ENCODE measurements at places on chromosomes 2 and 18.

DNA sequence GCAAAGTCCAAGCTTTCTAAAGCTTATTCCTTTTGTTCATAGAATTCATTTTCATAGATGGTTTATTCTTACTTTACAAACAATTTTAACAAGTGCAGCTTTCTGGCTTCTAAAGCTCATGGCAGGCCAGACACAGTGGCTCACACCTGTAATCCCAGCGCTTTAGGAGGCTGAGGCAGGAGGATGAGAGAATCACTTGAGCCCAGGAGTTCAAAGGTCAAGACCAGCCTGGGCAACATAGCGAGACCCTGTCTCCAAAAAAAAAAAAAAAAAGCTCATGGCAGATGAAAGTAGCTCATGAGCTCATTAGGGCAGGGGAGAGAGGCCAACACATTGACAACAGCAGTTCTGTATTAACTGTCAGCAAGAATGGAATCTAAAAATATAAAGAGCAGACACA lies 28.1 kb upstream of the NPC1 start:
- no peak for DNase-seq

- DNase-seq, result no peak
Observed at GRCh38 chr2:203177361-203177760, 61.5 kb upstream of the CYP20A1 start.

- no peak for DNase-seq
Observed at GRCh38 chr2:174035981-174036742, 71.0 kb upstream of the SP3 start.

DNA sequence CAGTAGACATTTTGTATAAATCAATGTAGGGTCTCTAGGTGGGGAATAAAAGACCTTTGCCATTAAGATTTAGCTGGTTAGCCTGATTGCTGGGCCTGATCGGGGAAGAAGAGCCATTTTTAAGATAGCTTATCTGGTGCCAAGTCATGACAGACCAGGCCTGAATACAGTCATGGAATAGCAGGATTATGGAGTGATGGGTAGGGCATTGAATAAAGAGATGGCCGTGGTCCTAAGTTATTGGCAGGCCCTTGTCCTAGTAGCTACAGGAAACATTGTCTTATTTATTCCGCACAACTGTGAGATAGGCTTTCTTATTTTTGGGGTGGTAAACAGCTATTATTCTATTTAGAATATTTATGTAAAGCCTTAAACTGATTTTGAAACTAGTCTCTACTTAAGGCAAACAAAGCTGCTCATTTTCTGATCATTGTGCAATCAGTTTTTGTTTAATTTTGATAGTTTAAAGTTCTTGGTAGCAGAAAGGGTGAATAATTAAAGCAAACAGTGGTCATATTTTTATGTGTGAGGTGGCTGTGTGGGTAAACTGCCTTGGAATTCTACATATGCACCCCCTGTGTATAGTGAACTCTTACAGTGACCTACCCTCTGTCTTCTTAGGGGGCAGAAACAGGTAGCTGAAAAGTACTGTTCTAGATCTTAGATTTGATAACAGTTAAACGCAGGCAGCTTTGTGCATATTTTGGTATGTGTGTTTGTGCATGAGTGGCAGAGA lies 22.6 kb downstream of the ZNF236 start:
- DNase-seq, result no peak

DNA sequence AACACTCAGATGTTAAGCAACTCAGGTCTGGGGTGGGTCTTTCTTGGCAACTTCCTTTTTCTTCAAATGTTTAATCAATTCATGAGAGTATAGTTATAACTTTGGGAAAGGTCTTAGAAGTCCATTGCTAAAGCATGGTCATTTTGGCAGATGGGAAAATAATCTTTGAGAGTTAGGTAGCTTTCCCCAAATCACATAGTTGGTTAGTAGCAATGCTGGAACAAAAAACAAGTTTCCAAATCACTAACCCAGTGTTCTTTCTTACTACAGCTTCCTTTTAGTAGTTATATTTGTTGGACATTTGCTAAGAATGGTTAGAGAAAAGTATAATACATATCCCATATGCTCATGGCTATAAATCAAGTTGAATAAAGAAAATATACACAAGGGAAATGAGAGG lies 185.2 kb upstream of the SLC14A2 start:
- DNase-seq, result no peak

DNA sequence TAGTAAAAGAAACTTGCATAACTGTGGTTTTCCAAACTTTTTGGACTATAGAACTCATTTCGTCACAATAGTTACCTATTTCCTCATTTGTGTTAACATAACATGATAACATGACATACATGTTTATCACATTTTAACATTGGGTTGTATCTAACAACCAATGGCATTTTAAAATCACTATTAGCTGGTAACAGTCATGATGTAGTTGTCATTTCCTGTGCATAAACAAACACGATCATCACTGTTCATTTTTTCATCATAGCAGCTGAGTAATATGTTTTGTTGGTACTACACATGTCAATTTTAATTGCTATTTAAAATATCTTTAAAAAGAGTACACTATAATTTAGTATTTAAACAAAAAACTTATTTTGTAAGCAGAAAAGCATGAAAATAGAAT lies 402.4 kb downstream of the SATB2 start:
- no peak for DNase-seq

DNA sequence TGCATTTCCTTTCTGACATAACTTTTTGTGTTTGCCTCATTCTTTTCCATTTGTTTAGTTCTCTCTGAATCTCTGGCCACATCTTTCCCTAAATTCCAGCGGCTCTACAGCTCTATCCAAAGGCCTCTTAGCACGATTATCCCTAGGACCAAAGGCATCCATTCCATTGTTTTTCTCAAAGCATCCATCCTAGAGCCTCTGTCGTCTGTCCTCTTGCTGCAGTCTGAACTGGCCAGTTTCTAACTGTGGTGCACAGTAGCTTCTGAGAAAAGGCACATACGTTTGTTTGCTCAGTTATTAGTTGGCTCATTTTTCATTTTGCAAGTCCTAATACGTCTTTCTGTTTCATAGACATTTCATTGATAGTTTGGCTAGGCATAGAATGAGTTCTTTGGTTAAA lies 45.7 kb upstream of the TCF7L1 start:
- no peak for DNase-seq

DNA sequence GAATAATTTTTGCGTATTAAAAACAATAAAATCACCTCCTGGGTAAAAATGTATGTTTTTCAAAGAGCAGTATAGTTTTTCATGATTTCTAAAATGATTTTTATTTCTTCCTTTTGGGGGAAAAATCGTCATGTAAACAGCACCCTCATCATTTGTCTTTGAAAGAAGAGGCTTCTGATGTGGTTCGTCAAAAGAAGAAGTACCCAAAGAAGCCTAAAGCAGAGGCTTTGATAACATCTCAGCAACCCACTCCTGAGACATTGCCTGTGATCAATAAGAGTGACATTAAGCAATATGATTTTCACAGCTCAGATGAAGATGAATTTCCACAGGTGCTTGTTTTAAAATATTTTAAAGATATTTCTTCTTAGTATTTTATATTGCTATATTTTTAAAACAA lies 110.2 kb upstream of the KIF5C start:
- no peak for DNase-seq

GRCh38 chr2:12416600-12416999 lies 300.1 kb upstream of the TRIB2 start:
- DNase-seq, result peak; percentile 50

DNA sequence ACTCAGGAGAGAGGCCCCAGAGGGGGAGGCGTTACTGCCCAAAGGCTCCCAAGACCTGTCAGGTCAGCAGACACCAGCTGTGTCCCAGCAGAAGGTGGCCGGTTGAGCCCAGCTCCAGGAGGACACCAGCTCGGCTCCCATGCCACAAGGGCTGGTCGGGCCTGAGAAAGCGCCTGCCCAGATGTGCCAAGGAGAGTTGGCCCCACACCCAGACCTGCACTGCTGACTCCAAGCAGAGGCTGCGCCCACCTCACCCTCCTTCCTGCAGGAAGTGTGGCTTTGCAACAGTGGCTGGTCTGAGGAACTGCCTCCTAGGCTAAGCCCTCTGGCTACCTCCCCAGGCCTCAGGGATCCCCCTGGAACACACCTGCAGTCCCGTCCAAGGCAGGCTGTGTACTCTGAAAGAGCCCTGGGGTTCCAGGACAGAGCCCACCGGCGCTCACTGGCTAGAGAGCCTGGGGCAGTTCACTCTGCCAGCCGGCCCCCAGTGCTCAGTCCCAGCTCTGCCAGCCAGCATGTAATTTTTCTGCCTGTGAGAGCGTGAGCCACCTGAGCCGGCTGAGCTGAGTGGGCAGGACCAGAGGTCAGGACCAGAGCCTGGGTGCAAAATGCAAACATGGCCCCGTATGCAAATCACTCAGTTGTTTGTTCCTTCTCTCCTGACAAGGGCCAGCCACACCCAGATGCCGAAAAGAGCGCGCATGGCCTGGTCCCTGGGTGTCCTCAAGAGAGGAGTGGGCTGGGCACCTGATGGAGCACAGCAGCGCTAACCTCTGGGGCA lies 36.9 kb upstream of the PTMA start:
- DNase-seq, result no peak

GRCh38 chr2:224022486-224022885 lies 16.6 kb downstream of the SERPINE2 start:
- no peak for DNase-seq

- DNase-seq, result no peak
Observed at GRCh38 chr2:18527326-18527725, 33.1 kb downstream of the RDH14 start.

DNA sequence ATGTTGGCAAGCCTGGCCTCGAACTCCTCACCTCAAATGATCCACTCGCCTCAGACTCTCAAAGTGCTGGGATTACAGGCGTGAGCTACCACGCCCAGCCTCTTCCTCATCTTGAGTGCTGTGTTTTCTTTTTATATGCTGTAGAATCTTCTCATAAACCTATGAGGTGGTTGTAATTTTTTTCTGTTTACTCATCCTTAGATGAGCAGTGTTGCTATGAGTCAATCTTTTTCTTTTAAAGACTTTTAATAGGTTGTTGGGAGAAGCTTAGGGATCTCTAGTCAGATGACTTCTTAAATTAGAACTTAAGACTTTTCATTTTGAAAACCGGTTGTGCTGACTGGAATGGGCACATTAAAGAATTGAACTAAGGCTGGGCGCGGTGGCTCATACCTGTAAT lies 8.7 kb upstream of the AAK1 start:
- peak; percentile 79 for DNase-seq

GRCh38 chr18:9526458-9526857 lies 51.1 kb downstream of the RALBP1 start:
- DNase-seq, result no peak

DNA sequence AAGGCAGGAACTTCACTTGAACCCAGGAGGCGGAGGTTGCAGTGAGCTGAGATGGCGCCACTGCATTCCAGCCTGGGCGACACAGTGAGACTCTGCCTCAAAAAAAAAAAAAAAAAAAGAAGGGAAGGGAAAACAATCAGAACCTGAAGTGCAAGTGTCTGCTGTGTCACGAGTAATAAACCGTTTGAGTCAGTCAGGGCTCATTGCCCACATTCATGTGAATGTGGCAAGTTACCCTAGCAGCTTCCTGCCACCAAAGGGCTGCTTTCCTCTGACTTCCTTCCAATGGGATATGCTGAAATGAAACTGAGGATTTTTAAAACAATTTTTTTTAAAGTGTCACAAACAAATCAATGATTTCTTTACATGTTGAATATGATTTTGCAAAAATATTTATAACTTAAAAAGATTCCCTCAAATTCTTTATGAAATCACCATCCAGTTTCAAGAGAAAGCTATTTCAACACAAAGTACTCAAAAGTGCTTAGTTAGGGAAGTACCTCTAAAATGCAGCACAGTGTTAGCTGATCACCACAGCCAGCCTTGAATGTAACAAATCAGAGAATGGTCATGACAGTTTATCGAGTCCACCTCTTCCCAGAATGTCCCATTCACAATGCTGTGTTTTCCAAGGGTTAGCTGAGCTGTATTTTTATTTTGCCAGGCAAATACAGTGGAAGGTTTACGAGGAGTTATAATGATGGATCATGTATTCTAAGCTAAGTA lies 36.4 kb downstream of the WDSUB1 start:
- DNase-seq, result peak; percentile 34

DNA sequence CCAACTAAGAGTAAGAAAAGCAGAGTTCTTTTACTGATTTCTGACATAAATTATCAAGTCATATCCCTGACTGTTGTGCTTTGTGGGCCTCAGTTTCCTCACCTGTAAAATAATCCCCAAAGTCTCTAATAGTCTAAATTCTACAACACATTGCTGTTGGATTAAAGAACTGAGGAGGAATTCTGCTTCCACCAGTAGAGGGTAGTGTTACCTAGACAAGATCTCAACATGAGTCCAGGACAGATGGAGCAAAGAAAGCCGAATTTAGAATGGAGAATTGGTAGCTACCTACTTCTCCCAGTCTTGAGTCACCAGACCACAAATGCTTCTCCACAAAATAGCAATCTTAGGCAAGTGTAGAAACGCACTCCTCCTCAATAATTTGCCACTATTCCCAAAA lies 462.5 kb upstream of the FSHR start:
- no peak for DNase-seq

DNA sequence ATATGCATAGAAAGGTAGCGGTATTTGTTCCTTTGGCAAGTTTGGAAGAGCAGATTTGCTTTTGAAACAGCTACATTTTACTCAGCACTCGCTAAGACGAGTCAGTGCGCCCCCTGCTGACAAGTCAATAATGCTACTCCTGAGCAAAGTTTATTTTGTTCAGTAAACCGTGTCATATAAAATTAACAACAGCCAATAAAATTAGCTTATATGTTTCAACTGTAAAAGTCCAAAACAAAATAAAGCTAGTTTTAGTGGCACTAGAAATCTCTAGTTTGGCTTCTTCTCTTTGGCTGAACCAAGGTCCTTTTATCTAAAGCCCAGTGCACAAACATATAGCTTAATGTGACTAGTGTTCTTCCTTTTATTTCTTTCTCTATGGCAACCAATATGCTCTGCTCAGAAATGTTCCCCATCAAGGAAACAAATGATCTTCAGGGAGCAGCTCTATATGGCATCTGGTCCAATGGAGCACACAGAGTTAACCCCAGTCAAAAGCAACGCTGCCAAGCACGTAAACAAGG lies 4.2 kb upstream of the POU3F3 start:
- peak; percentile 43 for DNase-seq

DNA sequence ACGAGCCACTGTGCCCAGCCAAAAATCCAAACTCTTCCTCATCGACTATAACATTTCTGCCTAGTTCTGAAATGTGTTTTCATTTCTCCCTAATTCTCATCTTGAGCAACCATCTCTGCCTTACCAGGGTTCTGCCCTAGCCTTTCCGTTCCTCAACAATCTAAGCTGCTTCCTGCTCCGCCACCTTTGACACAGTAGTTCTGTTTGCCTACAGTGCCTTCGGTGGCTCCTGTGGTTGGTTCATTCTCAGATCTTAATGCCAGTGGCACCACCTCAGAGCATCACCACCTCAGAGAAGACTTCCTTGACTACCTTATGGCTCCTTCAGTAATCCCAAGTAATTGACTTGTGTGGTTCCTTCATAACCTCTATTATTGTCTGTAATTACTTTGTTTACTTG lies 3.8 kb downstream of the SOCS6 start:
- DNase-seq, result no peak

GRCh38 chr18:56089612-56090258 lies 501.7 kb upstream of the TCF4 start:
- no peak for DNase-seq
